ENCODE measurements at places on chromosomes 3 and 15. TPM values are rescaled to one million over a fixed set of nuclear protein-coding genes. Genes with fewer than 3 reads are reported as not detected.

The PCLAF gene
- 62.9 TPM for total RNA-seq

The GCSAM gene
- not detected for total RNA-seq

The GPR62 gene
- total RNA-seq = not detected

The QTRT2 gene
- total RNA-seq = 10.6 TPM

The FOXL2NB gene
- 33.4 TPM for total RNA-seq

The BLM gene
- total RNA-seq = 7.5 TPM

The KNL1 gene
- 17.3 TPM for total RNA-seq

The CCR9 gene
- not detected for total RNA-seq

The LTF gene
- not detected for total RNA-seq

The VWA5B2 gene
- total RNA-seq = not detected

The SLC38A3 gene
- total RNA-seq = not detected

The NT5DC2 gene
- total RNA-seq = 205 TPM

The SLC9C1 gene
- not detected for total RNA-seq

The APOD gene
- 5.5 TPM for total RNA-seq

The GOLGA8J gene
- not detected for total RNA-seq

The MYLK gene
- total RNA-seq = 180 TPM

The HYAL3 gene
- 3.7 TPM for total RNA-seq

The KLHL18 gene
- 22.5 TPM for total RNA-seq

The CRYGS gene
- total RNA-seq = not detected

The CPEB1 gene
- 8.1 TPM for total RNA-seq

The PIF1 gene
- total RNA-seq = 19.0 TPM

The SLC22A14 gene
- total RNA-seq = not detected

The EEF1AKMT4 gene
- 5.3 TPM for total RNA-seq

The POC1A gene
- total RNA-seq = 11.2 TPM

The PYGO1 gene
- 3.9 TPM for total RNA-seq

The SLTM gene
- 23.7 TPM for total RNA-seq

The SKOR1 gene
- under 0.01 TPM for total RNA-seq

The FBXO45 gene
- 6.4 TPM for total RNA-seq

The NTRK3 gene
- total RNA-seq = not detected

The PPARG gene
- total RNA-seq = 30.5 TPM

The CYP8B1 gene
- total RNA-seq = not detected

The MAP6D1 gene
- total RNA-seq = 10.4 TPM

The OR4F15 gene
- total RNA-seq = not detected

The UBAP1L gene
- total RNA-seq = 0.18 TPM

The GPR171 gene
- not detected for total RNA-seq

The SPG21 gene
- total RNA-seq = 89.9 TPM

The DPPA4 gene
- not detected for total RNA-seq

The GYG1 gene
- 45.5 TPM for total RNA-seq

The ACAN gene
- not detected for total RNA-seq

The EXD1 gene
- total RNA-seq = not detected

The VEPH1 gene
- 92.5 TPM for total RNA-seq

The FSTL1 gene
- 637 TPM for total RNA-seq

The FBXW12 gene
- not detected for total RNA-seq

The ALPK3 gene
- under 0.01 TPM for total RNA-seq

The LCTL gene
- 0.58 TPM for total RNA-seq

The XYLB gene
- total RNA-seq = 2.0 TPM

The PLA2G4E gene
- total RNA-seq = not detected

The ARRDC4 gene
- 13.3 TPM for total RNA-seq

The ZSCAN29 gene
- total RNA-seq = 5.7 TPM

The GMNC gene
- not detected for total RNA-seq

The HRH1 gene
- total RNA-seq = 11.2 TPM

The NR1D2 gene
- total RNA-seq = 7.5 TPM

The ARL14 gene
- total RNA-seq = not detected

The IL12A gene
- 1.7 TPM for total RNA-seq

The CIP2A gene
- 22.2 TPM for total RNA-seq

The UPK1B gene
- total RNA-seq = not detected

The NR2E3 gene
- total RNA-seq = 0.18 TPM

The C3orf70 gene
- total RNA-seq = 0.29 TPM

The NPHP3 gene
- 16.4 TPM for total RNA-seq

The GPR149 gene
- total RNA-seq = not detected
